Hindlimb muscle (tissue), 1 donor: ENCODE measurements at places on chromosomes 7 and 10. TPM values are rescaled to one million over a fixed set of nuclear protein-coding genes. Genes with fewer than 3 reads are reported as not detected.

Gene STN1
- 20.4 TPM for polyA plus RNA-seq

Gene PRKAR2B
- polyA plus RNA-seq: 6.4 TPM

Gene CDC14C
- polyA plus RNA-seq: not detected

Gene SP8
- polyA plus RNA-seq: not detected

Gene TECTB
- polyA plus RNA-seq: not detected

Gene TLX1
- not detected for polyA plus RNA-seq

Gene RFC2
- polyA plus RNA-seq: 34.2 TPM

Gene EBLN1
- polyA plus RNA-seq: not detected

Gene HOXA4
- polyA plus RNA-seq: 24.6 TPM

Gene HYAL4
- polyA plus RNA-seq: not detected

Gene LBX1
- 12.4 TPM for polyA plus RNA-seq

Gene SAMD9
- 2.9 TPM for polyA plus RNA-seq

Gene PLEKHS1
- polyA plus RNA-seq: 0.10 TPM

Gene TBXAS1
- 6.4 TPM for polyA plus RNA-seq

Gene CDH23
- polyA plus RNA-seq: 4.2 TPM

Gene FAM24B
- 2.5 TPM for polyA plus RNA-seq

Gene CCDC136
- 19.1 TPM for polyA plus RNA-seq

Gene SLC16A9
- polyA plus RNA-seq: 2.2 TPM

Gene SYNPO2L
- polyA plus RNA-seq: 263 TPM

Gene EPO
- not detected for polyA plus RNA-seq

Gene MOGAT3
- not detected for polyA plus RNA-seq

Gene SLC26A3
- not detected for polyA plus RNA-seq

Gene BHLHA15
- polyA plus RNA-seq: 0.37 TPM

Gene SCART1
- 1.1 TPM for polyA plus RNA-seq

Gene ASL
- polyA plus RNA-seq: 11.1 TPM

Gene SFXN4
- polyA plus RNA-seq: 24.2 TPM

Gene CACUL1
- polyA plus RNA-seq: 25.7 TPM
